HepG2 (cell line): ENCODE measurements at places on chromosomes 1 and 21. TPM values are rescaled to one million over a fixed set of nuclear protein-coding genes. Genes with fewer than 3 reads are reported as not detected.

The CELA2B gene
- polyA plus RNA-seq: not detected in 2 replicates

The KCNT2 gene
- polyA plus RNA-seq: not detected in 2 replicates

The OR10K1 gene
- not detected in 2 replicates for polyA plus RNA-seq

The VASH2 gene
- polyA plus RNA-seq: 0.44 and 0.60 TPM in 2 replicates

The S100A9 gene
- polyA plus RNA-seq: 0.61 and 0.69 TPM in 2 replicates

The HEYL gene
- 0.03 TPM in 1 of 2 replicates, not detected in the other for polyA plus RNA-seq

The SYCP1 gene
- not detected in 2 replicates for polyA plus RNA-seq

The ITLN2 gene
- polyA plus RNA-seq: not detected in 2 replicates

The SLC45A3 gene
- 4.1 and 7.3 TPM in 2 replicates for polyA plus RNA-seq
